ENCODE measurements at places on chromosomes 2 and 18.

- DNase-seq: no peak
These were observed 62.1 kb downstream of the SETBP1 start for GRCh38 chr18:44742718-44743311.

- DNase-seq: no peak
These were observed 78.4 kb upstream of the SPOPL start for GRCh38 chr2:138423198-138423597.

GRCh38 chr2:152343426-152343825 lies 8.5 kb downstream of the FMNL2 start:
- no peak for DNase-seq

- no peak for DNase-seq
These were observed 620 bp upstream of the RPL37A start for GRCh38 chr2:216498070-216498378.

GRCh38 chr18:71707985-71708500 lies 836.1 kb downstream of the CBLN2 start:
- DNase-seq: no peak

Data from omental fat pad (tissue), 4 donors.